ENCODE measurements at places on chromosomes 1 and 21.

DNA sequence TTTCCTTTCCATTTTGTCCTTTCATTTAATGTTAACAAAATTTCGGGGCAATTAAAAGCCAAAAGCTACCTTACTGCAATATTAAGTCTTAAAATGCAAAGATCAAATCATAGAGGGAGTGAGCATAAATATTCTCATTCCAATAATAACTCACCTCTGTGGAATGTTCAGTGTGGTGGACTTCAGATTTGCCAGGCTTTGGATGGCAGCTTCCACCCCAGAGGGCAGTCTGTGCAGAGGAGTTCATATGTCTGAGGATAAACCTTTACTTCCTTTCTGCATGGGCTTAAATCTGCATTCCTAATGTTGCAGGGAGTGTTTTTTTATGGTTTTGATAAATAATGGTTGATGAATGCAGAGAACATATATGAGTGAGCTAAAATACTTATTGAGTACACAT is 16.3 kb downstream of the KIAA0040 start:
- no peak for DNase-seq

DNA sequence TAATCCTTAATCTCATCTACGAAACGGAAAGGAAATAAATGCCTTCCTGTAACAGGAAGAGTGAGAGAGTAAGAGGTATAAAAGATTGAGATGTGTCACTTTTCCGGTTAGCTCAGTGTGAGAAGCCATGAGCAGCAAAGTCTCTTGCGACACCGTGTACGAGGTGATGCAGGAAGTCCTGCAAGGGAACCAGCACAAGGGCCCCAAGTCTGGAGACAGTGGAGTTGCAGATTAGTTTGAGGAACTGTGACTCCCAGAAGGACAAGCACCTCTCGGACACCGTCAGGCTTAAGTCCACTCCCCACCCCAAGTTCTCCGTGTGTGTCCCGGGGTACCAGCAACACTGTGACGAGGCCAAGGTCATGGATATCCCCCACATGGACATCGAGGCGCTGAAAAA is 592.3 kb upstream of the ADGRL2 start:
- no peak for DNase-seq

DNA sequence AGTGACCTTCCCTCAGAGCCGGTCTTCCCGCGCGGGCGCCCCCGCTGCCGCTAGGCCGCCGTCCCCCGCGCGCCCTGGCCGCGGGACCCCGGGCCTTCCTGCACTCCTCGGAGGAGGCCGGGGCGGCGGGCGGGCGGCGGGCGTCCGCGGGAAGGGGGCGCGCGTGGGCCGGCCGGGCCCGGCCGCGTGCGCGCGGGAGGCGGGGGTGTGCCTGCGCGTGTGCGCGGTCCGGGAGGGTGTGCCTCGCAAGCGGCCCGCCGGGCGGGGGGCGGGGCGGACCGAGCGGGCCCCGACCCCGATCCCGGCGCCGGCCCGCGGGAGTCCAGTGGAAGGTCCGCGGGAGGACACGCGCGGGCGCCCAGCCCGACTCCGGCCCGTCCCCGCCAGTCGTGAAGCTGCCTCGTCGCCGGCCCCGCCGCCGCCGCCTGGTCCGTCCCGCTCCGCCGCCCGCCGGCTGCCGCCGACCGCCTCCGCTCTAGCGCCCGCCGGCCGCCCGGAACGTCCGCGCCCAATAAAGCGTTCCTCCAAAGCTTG is 438 bp downstream of the MRPS6 start:
- no peak for DNase-seq

- DNase-seq = no peak
These were observed 19.7 kb upstream of the ABCG1 start for GRCh38 chr21:42198929-42199867.

DNA sequence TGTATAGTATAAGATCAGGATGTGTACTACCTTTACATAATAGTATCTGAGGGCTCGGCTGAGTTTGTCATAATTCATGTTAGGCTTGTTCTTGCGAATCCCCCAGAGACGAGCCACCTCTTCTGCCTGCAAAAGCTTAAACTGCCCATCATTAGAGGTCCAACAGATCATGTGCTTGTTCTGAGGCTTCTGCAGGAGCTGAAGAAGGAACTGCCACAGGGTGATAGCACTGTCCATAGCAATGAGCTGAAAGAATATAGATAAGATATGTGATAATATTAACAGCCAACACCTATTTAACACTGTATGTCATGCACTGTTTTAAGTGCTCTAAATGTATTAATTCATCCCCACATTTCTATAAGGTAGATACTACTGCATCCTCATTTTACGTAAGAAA is 8.2 kb downstream of the ELK4 start:
- DNase-seq = no peak

GRCh38 chr1:229880271-229881170 is 186.5 kb upstream of the GALNT2 start:
- no peak for DNase-seq

GRCh38 chr21:39341249-39341923 is 7.5 kb downstream of the HMGN1 start:
- no peak for DNase-seq

DNA sequence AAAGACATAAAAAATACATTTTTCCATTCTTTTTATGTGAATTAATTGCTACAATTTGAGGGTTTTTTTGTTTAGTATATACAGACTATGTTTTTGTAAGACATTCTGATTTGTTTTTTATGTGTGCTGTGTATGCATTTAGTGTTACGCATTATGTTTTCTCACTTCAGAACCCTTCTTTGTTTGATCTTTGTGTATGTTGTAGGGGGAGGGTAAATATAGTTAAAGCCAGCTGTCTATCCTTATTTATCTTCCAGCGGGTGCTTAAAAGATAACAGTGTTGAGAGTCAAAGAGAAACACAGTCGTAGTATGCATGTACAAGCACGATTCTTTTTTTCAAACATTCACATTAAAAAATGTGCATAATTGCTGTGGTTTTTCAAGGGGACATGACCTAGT is 97.5 kb upstream of the KIAA1614 start:
- DNase-seq = no peak

- DNase-seq = no peak
These were observed 197.2 kb downstream of the NFIA start for GRCh38 chr1:61279570-61279969.

- no peak for DNase-seq
These were observed 287.4 kb upstream of the LYPLAL1 start for GRCh38 chr1:218886101-218886871.

GRCh38 chr1:52191395-52191965 is 49.6 kb downstream of the ZFYVE9 start:
- DNase-seq = no peak

- DNase-seq = no peak
These were observed 403.4 kb downstream of the MATN1 start for GRCh38 chr1:30319765-30320580.

GRCh38 chr1:187336441-187337168 is 507.9 kb downstream of the PLA2G4A start:
- no peak for DNase-seq

GRCh38 chr1:182185136-182185535 is 123.6 kb upstream of the ZNF648 start:
- DNase-seq = no peak

DNA sequence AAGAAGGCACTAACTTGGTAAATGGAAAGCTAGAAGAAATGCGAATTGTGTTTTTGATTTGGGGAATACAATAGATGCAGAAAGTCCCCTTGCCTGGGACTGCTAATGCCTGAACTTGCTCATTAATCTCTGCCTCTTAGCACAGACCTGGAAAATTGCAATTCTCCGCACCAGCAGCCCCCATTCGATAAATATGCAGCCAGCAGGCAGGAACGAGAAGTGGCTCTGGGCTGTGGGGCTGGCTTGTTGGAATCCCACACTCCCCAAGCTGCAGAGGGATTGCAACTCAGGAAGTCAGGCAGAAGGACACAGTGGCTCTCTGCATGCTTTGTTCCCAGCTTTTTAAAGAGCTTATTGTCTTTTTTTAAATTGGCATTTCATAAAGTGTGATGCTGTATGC is 51.3 kb downstream of the PCP4 start:
- DNase-seq = no peak

DNA sequence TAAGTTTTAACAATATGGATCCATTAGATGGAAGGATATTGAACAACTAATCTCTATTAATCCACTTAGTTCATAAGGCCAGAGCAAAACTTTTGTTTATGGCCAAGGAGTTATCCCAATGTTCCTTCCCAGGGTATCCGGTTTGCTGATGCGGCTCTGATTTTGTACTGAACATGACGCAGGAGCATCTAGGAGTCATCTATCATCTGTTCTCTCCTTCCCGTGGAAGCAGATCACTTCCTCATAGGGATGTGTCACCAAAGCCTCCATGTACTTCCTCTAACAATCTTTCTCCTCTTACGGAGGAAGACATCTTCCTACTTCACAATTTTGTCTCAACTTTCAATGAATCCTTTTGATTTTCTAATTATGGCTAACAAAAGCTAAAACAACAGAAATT is 206.6 kb downstream of the APP start:
- no peak for DNase-seq

Measured in T-helper 2 cell treated with Interferon-gamma antibody and Interleukin-4, amounts not matched to agents 5 μg/mL and 100 μg/mL, for 36 hours (primary cell).